Kidney glomerular epithelial cell (primary cell): ENCODE measurements at places on chromosomes 5 and 9.
A peak's percentile ranks its signal among the peaks of the same experiment; 100 is the strongest.

GRCh38 chr5:142040285-142040684 lies 27.5 kb upstream of the GNPDA1 start:
- DNase-seq = no peak

- peak; percentile 98 for DNase-seq
Observed at GRCh38 chr9:112061152-112061740, 113.9 kb downstream of the SUSD1 start.

DNA sequence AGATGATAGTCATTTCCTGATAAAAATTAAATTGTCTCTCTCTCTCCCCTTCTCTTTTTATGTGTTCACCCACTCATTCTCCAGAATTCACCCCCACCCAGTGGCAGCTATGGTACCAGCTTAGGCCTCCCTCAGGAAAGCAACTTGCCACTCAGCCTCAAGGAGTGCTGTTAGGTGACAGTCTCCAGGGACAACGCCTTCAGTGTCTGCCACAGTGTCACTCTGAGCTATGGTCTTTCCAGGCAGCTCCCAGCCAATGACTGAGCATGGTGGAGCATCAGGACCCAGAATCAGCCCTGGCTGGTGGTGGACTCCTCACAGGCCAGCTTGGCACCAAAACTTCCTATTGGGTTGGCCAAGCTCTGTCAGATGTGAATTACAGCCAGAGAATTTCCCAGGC lies 140.9 kb upstream of the PIK3R1 start:
- no peak for DNase-seq

DNA sequence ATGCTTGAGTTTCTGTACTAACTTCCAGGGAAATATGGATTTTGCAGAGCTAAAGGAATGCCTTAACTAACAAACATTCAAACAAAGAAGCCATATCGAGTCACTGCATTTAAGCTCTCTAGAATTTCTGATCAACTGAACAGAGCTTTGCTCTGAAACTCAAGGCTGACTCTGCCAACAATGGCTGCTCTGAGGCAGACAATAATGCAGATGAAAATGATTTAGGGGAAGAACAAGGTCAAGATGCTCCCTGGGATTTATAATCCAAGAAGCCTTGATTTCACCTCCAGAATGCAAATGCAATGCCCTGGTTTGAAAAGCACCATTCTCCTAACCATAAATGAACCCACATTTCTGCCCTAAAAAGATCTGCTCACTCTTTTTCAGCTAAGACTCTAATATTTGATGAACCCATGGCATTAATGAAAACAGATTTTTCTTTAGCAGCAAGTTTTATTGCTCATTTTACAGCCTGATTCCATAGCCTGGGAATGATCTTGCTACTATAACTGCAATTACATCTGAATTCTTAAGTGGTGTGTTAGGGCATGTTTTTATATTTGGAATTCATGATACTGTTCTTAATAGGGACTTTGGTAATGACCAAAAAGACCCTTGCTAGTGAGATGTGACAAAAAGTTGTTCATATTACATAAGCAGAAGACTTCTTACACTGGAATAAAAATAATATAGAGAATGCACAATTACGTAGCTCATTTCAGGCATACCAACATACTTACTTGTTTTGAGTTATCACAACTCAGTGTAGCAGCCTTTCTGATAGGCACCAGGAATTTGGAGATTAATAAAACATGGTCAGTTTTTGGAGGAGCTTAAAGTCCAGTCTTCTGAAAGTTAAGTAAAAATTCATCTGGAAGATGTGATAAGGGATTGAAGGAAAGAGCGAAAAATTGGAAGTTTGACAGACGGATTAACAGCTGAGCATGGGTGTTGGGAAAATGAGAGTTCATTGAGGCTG lies 169.4 kb downstream of the TRPM3 start:
- DNase-seq = no peak

DNA sequence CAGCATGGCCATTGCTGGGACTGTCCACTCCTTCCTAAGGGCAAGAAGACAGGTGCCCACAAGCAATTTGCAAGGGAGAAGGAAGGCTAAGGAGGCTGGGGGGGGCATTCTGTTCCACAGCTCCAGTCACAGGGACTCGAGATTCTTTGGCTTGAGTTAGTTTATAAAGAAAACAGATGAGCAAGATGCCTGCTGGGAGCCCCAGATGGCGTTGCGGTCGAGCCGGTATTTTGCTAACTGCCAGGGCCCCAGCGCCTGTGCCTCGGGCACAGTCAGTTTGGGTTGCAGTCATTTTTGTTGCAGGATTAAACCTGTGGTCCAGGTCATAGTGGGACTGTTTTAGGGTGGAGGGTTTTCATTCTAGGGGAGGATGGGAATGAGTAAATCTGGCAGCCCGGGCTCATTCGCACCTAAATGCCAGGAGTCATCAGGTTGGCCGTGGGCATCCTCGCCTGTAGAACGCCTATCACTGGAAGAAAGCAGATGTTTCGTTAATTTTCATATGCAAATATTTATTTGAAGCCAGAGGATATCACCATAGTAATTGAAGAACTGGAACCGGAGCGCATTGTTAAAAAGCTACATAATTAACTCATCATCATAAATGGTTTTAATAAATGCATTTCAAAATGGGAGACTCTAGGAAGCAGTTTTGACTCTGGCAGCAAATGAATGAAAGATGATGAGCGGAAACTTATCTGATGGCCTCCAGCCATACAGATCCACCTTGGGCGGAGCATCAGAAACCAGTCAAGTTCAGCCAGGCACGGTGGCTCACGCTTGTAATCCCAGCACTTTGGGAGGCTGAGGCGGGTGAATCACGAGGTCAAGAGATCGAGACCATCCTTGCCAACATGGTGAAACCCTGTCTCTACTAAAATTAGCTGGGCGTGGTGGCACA lies 87.1 kb upstream of the FCN2 start:
- no peak for DNase-seq

DNA sequence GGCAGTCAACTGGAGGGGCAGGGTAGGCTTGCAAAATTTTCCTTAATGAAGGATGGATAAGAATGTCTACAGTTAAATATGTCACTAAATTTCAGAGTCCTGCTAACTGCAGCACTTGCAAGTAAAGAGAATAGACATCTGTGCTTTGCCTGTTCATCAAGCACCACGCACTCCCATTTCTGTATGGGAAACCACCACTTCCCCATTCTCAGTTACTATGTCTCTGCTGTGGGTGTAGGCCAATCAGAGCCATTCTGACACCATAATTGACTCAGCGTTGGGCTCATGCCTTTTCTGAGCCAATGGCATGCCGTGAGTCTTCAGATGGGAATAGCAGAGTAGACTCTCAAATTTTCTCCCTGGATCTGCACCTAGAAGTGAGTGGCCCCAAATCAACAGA lies 247.5 kb downstream of the GABRB2 start:
- no peak for DNase-seq

DNA sequence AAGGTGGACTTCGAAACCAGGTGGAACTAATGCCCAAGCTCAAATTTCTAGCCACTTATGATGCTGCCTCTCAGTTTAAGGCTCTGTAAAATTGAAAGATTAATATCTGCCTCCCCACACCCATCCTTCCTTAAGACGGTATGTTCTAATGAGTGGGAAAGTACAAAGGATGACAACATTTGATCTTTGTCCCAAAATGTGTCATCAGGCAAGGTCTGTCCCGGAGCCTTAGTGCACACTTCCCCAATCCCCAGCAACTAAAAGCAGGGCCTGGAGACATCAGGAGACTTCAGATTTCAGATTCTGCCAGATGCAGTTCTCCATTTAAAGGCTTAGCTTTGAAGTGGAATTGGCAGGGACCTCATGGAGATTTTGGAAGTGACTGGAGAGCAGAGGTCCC lies 316.5 kb downstream of the ASTN2 start:
- no peak for DNase-seq

GRCh38 chr9:121260457-121261106 lies 7.4 kb upstream of the GSN start:
- no peak for DNase-seq

DNA sequence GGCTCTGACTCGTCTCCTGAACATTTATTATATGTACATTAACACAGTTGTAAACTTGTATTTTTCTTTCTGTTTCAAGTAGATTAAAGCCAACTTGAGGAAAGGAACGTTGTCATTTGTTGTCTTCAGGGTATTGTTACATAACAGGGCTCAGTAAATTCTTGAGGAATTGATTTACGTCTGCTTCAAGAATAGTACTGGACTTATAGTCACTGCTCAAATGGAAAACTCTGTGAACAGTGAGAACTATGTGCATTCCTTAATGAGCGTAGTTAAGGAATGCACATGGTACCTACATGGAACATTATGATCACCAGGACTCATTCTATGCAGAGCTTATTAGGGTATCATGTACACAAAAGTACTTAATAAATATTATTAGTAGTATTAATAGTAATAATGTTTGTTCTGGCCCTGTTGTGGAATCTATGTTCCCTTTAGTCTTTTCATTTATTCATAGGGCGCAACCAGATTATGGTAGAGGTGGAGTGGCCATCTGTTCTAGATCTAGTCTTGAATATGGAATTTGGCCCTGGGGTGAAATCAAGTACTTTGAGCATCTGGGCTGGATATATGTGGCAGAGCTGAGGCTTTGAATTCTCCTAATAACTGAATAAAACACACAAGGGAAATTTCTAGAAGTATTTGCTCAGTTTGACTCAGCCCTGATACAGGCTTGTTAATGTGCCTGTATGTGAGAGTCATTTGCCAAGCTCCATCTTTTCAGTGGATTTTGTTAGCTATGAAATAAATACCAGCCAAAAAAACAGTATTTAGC lies 108.6 kb upstream of the SH3GL2 start:
- DNase-seq = no peak

GRCh38 chr5:178793151-178793550 lies 62.7 kb upstream of the ZNF354A start:
- no peak for DNase-seq

- no peak for DNase-seq
Observed at GRCh38 chr9:68920921-68921320, 93.0 kb downstream of the PRKACG start.

- peak; percentile 45 for DNase-seq
Observed at GRCh38 chr9:126516936-126517832, 96.5 kb upstream of the LMX1B start.

- no peak for DNase-seq
Observed at GRCh38 chr5:154209591-154210081, 19.1 kb downstream of the GALNT10 start.

DNA sequence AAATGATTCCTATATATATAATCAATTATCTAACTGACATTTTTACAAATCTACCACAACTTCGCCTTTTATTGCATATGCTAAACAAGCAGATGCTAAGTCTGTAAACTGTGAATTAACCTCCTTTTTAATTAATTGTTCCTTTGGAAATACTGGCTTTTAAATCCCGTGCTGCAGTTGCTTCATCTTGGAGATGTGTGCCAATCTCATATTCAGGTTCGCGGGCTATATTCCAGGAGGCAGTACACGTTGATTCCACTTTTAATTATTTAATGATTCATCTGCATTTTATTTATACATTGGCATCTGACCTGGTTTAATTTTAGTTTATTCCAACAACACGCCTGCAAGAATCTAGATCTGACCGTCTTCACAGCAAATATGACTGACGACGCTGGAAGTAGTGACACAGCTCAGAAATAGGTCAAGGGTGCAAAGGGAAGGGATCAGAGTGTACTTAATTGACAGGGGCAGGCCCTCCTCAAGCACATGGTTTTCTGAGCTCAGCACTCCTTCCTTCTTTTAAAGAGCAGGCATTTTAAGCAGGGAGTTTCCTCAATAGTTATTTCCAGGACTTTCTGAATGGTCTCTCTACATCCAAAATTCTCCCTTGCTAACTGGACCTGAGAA lies 125.2 kb downstream of the GLIS3 start:
- no peak for DNase-seq

- peak; percentile 99 for DNase-seq
Observed at GRCh38 chr9:78023003-78023741, 8.4 kb downstream of the GNAQ start.

DNA sequence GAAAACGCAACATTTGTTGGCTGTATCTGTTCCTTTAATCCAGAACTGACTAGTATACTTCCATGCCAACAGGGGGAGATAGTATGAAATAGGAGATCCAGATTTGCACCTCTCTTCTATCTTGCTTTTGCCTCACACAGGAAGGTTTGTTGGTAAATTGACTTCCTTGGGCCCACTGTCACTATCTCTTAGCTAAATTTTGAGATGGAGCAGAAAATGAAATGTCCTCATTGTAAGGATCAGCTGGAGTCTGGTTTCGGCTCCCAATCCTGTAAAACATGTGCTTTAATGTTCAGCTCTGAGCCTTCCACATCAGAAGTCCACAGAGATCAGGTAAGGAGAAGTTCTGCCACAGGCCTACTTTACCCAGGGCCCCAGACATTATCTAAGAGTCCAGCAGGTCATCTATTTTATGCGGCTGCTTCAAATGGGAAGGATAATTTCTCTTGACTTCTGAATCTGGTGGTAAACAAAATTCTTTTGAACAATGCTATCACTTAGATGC lies 176.8 kb downstream of the FER start:
- no peak for DNase-seq

GRCh38 chr9:27535701-27536118 lies 6.1 kb upstream of the MOB3B start:
- DNase-seq = no peak

GRCh38 chr9:130209422-130209821 lies 37.2 kb downstream of the NCS1 start:
- DNase-seq = peak; percentile 73

- peak; percentile 18 for DNase-seq
Observed at GRCh38 chr5:169106911-169107706, 193.8 kb downstream of the SLIT3 start.

DNA sequence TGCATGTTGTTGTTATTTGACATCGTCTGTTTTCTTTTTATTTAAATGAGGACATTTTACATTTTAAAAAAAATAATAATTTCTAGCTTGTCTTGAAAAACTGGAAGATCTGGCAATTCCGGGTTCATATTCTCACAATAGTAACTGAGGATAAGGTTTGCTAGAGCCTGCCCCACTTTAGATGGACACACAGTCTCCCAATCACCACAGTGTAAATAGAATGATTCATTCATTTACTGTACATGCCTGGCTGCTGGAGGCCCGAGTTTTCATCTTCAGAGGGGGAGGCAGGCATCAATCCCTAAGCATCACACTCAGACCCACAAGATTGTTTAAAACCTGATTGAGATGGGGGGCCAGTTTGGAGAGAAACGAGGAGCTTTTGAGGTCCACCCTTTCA lies 2039.7 kb upstream of the WWC1 start:
- no peak for DNase-seq

DNA sequence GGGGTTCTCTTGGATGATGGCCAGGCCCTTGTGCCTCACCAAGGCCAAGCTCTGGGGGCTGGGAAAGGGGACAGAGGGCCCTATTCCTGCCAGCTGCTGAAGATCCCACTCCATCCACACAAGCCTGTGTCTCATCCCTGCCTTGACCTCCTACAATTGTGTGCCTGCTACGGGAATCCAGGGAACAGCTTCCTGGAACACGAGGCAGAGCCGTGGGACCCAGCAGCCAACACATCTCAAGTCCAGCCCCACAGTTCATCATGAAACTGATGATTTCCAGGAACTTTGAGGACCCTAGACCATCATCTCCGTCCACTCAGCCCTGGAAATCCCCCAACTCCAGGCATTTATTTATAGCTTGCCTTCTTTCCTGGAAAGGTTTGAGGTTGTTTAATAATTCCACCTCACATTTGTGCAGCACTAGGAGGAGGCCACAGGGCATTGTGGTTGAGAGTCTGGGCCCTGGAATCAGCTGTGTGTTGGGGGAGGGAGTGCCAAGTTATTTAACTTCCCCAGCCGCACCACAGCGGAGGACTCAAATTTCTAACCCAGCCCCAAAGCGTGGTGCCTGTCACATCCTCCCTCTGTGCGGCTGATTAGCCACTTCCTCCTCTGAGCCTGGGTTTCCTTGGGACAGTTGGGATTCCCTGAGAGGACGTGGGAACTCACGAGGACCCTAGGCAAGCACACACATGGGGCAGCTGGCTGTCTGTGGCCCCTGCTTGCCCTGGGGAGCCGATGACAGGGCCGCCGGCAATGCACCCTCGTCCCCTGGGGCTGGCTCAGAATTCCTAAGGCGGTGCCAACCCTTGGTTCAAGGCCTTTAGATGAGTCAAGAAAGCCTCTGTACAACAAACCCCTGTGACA lies 58.2 kb upstream of the GGTA1 start:
- DNase-seq = peak; percentile 85
